NCI-H226 (cell line): ENCODE measurements at places on chromosomes 7 and 10.

DNA sequence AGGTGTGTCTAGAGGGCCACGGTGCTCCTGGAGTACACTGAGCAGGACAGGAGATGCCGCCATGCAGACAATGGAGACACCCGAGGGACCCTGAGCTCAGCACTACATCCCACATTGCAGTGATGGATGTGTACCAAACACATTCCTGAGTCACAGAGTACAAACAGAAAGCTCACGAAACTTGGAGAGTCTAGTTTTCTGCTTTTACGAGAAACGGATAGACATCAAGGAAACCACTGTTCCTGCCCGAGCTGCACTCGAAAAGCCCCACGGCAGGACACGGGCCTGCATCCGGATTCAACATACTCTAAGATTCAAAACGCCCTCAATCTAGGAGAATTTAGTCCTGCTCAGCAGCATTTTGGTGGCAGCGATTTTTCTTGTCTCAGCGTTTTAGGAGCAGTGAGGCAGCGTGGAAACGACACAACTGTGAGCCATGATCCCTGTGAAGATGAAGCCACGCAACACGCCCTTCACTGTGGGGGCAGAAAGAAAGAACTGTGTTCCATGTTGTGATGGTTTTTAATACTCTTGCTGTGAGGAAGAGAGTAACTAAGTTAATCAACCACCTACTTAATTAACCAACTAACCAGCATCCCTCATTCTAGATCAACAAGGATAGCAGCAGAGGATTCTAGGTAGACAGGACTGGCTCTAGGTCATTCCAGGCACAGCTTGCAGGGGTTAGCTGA is 3.2 kb downstream of the TNS3 start:
- DNase-seq = no peak

- DNase-seq = no peak
These were observed 4.3 kb downstream of the PLEKHA8 start for GRCh38 chr7:30032310-30033125.

DNA sequence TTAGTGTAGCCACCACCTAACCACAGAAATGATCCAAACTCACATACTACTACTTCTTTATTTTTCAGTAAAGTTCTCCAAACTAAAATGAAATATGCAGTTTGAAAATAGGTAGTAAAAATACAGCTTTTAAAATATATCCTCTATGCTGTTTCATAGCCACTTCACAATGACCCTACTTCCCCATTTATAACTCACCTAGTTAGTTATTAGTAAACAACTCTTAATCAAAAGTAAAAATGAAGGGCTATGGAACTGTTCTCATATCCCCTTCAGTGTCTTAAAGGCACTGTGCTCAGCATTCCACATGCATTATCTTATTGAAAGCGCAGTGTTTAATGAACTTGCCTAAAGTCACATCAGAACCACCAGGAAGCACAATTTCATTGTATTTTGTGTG is 43.5 kb downstream of the KMT2C start:
- no peak for DNase-seq

DNA sequence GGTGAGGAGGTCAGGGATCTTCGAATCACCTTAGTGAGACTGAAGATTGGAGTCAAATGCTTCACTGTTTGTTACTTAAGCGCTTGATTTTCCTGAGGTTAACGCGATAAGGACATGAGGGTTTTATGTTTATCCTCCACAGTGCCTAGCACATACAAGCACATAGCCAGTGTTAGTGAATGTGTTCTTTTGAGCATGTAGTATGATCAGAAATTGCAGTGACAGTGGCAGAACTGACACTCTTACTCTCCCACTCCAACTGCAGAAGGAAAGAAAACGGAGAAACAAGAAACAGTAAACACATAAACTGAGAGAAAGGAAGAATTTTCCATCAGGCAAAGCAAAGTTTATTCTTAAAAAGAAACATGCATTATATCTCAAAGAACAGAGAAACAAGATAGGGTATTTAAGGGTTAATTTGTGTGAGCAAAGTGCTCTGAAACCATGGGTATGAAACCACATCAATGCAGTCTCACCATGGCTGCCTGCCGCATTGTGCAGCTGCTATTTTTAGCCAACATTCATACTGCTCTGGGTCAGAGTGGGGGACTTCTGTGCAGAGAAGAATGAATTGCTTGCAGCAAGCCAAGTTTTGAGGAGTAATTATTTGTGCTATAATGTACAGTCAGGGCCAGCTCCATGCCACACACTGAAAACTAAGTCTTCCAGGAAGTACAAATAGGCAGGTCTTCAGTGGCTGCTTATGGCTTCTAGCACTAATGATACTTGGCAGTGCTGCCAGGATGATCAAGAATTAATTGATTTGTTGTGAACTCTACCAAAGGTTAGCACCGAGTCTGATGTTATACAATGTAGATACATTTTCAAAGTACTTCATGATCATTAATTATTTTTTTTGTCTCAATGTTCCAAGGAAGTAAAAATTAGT is 152.0 kb downstream of the MACC1 start:
- DNase-seq = no peak

GRCh38 chr7:117113871-117114270 is 160.6 kb downstream of the ST7 start:
- no peak for DNase-seq

DNA sequence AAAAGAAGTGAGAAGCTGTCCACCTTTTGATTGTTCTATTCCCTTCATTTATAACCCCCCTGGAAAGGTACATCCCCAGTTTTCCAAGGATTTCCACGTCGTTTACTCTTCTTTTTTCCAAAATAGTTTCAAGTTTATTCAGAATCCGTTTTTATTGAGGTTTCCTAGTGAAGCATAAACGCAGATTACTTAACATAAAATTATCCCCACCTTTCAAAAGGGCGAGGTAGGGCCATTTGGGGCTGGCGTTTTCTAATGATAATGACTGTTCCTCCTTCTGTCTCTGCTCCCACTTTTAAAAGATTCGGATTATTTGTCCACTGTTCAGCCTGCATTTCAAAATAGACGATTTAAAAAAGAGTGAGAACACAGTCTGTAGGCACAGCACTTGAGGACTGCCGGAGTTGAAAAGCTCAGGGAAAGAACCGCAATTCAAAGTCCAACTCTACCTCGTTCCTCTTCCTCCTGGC is 165.2 kb upstream of the PPP1R3A start:
- no peak for DNase-seq

GRCh38 chr7:36943591-36944435 is 219.5 kb upstream of the AOAH start:
- DNase-seq = no peak

DNA sequence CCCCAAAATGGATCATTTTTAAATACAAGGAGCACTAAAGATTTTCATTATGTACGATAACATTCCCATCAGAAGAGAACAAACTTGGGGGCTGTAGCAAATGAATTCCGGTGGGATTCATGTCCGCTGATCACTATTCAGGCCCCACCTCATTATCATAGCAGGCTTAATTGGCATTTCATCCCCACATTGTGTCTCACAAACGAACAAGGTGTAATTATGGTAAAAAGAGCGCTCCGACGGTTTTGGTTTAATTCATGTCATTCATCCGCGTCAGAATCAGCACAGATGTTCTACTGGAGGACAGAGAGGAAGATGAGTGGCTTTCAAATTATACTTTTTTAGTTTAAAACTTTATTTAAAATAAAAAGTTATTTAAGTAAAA is 124.7 kb downstream of the MAD1L1 start:
- no peak for DNase-seq

- DNase-seq = no peak
These were observed 63.2 kb upstream of the AMPH start for GRCh38 chr7:38694326-38694725.

- DNase-seq = no peak
These were observed 645.7 kb downstream of the ANKRD7 start for GRCh38 chr7:118870187-118870586.

GRCh38 chr7:27198138-27198841 is 1.6 kb downstream of the HOXA13 start:
- DNase-seq = no peak

DNA sequence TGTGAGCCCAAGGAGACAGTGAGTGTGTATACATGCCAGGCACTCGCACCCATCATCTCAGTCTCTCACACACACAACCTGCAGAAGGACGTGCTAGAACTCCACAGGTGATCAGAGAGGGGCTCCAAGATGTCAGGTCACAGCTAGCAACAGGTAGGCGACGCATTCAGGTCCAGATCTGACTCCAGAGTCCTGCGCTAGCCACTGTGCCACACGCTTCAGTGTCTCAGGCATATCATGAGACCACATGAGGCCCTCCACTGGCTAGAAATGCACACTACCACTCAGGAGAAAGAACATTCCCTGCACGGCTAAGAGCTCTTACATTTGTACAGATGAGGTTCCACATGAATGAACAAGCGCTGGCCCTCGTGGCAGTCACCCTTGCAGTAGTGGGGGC is 11.5 kb downstream of the AKR1B1 start:
- no peak for DNase-seq

DNA sequence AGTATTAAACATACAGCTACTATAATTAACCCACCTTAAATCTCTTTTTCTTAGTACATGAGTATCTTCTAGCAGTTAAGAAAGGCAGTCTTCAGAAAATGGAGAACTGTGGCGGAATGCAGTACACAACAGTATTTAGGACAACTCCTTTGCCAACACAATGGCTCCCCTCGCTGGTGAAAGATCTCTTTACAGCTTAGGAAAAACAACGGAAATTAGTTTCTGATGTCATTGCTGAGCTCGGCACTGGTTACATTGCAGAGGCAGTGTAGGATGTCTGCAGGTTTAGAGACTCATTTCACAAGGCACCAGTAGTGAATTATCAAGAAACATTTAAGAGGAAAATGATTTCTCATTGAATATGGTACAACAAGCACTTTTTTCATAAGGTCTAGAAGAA is 43.4 kb downstream of the GLRX3 start:
- DNase-seq = no peak

- DNase-seq = peak; percentile 63
These were observed 70.8 kb downstream of the LRRC17 start for GRCh38 chr7:102983602-102984001.

DNA sequence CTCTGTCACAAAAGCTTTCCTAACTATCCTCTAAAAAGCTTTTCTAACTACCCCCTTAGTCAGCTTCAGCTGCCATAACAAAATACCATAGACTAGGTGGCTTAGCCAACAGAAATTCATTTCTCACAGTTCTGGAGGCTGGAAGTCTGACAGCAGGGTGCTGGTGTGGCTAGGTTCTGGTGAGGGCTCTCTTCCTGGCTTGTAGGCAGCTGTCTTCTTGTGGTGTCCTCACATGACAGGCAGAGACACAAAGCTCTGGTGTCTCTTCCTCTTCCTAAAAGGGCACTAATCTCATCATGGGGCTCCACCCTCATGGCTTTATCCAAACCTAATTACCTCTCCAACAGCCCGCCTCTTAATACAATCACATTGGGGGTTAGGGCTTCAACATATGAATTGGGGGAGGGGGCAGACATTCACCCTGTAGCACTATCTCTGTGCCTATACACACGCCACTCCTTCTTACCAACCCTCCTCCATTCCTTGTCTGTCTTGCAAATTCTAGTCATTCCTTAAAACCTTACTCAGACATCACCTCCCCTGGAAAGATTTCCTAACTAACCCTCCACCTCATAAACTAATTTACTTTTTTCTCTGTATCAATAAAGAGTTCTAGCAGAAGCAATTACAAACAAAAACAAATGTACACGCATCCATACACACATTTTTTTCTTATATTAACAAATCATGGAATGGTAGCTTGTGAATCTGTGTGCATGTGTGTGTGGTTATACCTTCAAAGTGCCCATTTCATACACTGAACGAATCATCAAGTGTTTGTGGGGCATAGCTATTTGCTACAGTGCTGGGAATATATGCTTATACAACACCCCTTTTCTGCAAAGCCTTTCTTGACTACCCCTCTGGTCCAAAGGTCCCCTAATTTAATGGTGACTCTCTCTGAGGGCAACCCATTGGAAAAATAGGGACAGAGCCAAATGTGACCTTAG is 26.4 kb downstream of the RHOBTB1 start:
- DNase-seq = peak; percentile 67

DNA sequence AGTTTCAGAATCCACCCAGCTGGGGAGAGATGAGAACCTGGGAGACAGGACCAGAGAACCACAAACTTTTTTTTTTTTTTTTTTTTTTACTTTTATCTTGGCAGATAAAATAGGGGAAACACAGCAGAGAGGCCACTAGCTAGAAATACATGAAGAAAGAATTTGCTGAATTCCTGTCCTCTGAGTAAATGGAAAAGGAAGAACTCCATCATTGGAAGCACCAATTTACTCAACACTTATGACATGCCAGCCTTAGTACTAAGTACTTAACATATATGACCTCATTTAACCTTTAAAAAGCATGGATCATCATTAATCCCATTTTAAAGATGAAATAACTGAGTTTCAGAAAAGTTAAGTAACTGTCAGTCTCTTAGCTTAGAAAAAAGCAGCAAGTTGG is 343.0 kb upstream of the NPSR1 start:
- DNase-seq = peak; percentile 99

GRCh38 chr7:103343758-103344452 is 662 bp downstream of the DNAJC2 start:
- peak; percentile 3 for DNase-seq

DNA sequence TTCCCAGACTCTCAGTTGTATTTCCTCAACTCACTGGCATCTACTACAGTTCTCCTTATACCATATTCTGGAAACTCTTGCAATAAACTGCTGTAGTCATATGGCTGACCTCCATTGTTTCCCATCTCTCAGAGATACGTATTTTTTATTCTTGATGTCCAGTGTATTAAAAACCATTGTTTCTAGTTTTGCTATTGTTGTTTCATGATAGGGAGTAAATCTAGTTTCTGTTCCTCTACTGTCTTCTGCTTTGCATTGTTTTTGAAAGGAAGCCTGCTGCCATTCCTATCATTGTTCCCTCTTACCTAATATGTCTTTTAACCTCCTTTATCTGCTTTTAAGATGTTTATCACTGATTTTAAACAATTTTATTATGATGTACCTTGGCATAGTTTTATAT is 255.0 kb downstream of the ADK start:
- DNase-seq = no peak

GRCh38 chr10:90675621-90676020 is 182.2 kb downstream of the HTR7 start:
- DNase-seq = peak; percentile 27

- no peak for DNase-seq
These were observed 76.5 kb downstream of the FAM13C start for GRCh38 chr10:59285848-59286247.

DNA sequence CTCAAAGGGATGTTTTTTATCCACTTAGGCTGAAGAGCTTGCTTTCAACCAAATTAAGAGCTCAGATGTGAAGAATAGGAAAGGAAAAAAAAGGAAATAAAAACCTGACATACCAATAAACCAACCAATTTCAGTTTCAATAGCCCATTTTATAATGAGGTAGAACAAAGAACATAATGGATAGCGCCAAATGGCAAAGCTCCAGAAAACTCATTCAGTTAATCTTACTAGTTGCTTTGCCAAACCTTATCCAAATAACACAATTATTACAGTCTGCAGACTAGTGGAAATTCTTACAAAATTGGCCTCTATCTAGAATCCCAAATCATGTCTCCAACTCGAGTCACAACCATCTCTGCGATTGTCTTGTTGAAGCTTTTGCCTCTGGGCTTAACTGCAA is 337.0 kb downstream of the CRPPA start:
- peak; percentile 52 for DNase-seq

GRCh38 chr7:19869979-19870378 is 96.6 kb upstream of the TMEM196 start:
- no peak for DNase-seq

GRCh38 chr7:115087437-115087836 is 165.5 kb downstream of the MDFIC start:
- DNase-seq = peak; percentile 88
